ENCODE measurements at places on chromosomes 16 and 17.

DNA sequence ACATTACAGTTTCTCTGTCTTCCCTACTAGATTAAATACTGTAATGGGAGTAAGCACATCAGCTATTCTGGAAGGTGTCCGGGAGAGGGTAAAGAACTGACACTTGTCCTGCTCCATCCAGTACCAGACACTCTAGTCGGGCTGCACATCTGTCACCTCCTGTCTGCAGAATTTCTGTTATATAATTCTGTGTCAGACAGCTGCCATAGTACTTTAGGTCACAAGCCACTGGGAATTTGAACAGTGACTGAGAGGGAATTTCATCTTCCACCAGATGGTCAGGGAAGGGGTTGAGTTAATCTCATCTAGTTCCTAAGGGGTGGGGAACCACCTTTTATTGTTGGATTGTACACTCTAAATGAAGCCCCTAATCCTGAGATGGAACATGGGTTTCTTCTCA is 58.6 kb upstream of the NUDT7 start:
- DNase-seq: no peak

- no peak for DNase-seq
Observed at GRCh38 chr17:59165933-59166342, 10.4 kb downstream of the PRR11 start.

- DNase-seq: no peak
Observed at GRCh38 chr17:29573558-29573869, 5.0 kb downstream of the TP53I13 start.

- DNase-seq: no peak
Observed at GRCh38 chr17:71438631-71439146, 682.1 kb upstream of the SOX9 start.

- no peak for DNase-seq
Observed at GRCh38 chr17:20173091-20173490, 163.9 kb downstream of the SPECC1 start.
